ENCODE measurements at places on chromosomes 3 and 15. TPM values are rescaled to one million over a fixed set of nuclear protein-coding genes. Genes with fewer than 3 reads are reported as not detected.

ACKR4 gene
- 0.37 TPM for total RNA-seq

REC114 gene
- total RNA-seq: not detected

GRCh38 chr3:42161050-42161935 is 70.1 kb downstream of the TRAK1 start:
- H3K27me3 ChIP-seq: no peaks in the 10 kb centered on the region
- H3K27ac ChIP-seq: no peak overlapping the region
- no peaks in the 10 kb centered on the region for H3K36me3 ChIP-seq
- H3K4me1 ChIP-seq: peaks cover 5% of the 10 kb centered on the region
- no peak for DNase-seq

GRCh38 chr3:159748425-159748824 is 240.2 kb upstream of the IL12A start:
- no peak for DNase-seq
- no peak overlapping the region for H3K27ac ChIP-seq
- H3K4me1 ChIP-seq: peaks cover 17% of the 10 kb centered on the region
- no peaks in the 10 kb centered on the region for H3K27me3 ChIP-seq
- H3K36me3 ChIP-seq: no peaks in the 10 kb centered on the region

GRCh38 chr15:68638953-68639515 is 60.2 kb downstream of the CORO2B start:
- DNase-seq: no peak
- no peak overlapping the region for H3K4me3 ChIP-seq
- H3K36me3 ChIP-seq: no peaks in the 10 kb centered on the region
- no peaks in the 10 kb centered on the region for H3K27me3 ChIP-seq

DNA sequence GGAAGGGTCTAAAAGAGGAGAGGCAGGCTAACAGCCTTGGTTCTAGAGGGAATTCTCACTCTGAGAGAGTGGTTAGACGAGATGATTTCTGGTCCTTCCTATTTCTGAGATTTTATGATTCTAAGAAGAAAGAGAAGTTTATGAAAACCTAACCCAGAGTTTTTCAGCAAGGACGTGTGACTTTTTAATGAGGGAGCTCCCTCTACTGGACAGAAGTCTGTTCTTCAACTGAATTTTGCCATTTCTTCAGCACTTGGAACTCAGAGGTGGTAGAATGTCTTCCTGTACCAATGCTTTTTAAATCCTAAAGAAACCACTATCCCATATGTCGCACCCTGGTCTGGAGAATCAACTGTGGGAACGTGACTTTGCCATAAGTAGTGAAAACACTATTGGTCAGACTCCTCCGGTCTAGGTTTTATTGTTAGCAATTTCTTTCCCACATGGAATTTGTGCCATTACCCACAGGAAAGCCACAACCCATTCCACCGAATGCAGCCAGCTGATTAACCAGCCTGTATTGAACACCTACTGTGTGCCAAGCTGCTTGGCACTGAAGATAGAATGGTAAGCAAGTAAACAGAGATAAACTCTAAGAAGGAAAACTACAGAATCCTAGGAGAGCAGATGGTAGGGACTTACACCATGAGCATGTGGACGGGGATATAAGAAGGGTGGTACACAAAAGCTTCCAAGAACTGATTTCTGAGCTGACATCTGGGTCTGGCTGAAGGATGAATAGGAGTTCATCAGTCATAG is 199.5 kb upstream of the LMCD1 start:
- no peaks in the 10 kb centered on the region for H3K4me1 ChIP-seq
- H3K27ac ChIP-seq: no peak overlapping the region
- H3K27me3 ChIP-seq: no peaks in the 10 kb centered on the region
- H3K4me3 ChIP-seq: no peak overlapping the region

DNA sequence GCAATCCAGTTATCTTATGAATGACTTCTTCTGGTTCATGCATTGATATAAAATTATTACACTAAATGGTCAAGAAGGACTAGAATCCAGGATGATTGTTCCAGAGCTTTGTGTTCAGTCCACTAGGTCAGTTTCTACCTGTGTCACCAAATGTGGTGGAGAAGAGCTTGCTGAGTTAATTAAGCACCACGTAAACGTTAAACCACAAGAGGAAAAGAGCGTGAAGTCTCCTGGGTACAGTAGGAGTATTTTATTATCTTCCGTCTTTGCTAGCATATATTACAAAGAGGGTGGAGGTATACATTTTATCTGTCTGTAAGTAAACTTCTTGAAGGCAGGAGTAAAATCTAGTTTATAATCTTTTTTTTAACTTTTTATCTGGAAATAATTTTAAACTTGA is 23.5 kb downstream of the CHP1 start:
- DNase-seq: no peak
- no peaks in the 10 kb centered on the region for H3K36me3 ChIP-seq
- H3K27ac ChIP-seq: no peak overlapping the region
- no peak overlapping the region for H3K4me3 ChIP-seq
- H3K4me1 ChIP-seq: peaks cover 34% of the 10 kb centered on the region

DNA sequence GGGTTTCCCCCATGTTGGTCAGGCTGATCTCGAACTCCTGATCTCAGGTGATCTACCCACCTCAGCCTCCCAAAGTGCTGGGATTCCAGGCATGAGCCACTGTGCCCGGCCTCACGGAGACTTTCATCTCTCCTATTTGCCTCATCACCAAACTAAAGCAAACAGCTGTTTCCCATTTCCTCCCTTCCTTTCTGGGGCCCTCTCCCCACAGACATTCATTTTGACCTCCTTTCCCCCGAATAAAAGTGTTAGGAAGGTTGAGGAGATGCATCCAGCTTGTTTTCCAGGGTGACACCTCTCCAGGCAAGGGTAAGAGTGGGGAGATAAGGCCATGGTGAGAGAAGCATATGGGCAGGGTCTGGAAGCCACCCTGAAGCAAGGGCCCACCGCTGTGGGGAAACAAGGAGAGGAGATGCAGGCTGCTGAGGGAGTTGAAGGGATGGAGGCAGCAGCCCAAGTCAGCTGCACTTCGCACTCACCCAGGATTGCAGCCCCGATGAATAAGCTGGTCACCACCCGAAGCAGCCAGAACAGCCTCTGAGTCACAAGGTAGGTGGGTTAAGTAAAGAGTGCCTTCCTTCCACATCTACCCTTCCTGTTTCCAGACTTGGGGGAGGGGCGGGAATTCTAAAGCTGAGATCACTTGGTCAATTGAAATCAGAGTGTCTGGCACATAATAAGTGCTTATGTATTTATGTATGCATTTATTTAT is 7.7 kb downstream of the DUOXA2 start:
- no peak overlapping the region for H3K27ac ChIP-seq
- no peaks in the 10 kb centered on the region for H3K27me3 ChIP-seq
- no peak for DNase-seq
- peaks cover 3% of the 10 kb centered on the region for H3K4me1 ChIP-seq

DNA sequence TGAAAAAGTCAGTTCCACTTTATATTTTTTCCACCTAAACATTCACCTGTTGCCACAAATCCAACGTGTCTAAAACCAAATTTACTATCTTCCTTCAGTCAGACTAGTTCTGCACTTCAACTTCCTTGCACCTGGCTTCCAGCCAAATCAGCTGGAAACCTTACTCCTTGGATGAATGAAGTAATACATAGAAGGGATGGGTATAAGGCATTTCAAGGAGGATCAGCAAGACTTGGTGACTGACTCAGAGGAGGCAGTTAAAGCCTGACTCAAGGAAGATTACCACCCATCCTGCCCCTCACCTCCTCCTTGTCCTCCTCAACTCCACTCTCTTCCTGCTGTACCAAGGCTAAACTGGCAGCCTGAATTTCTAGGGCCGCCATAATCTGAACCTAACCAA is 37.1 kb downstream of the QTRT2 start:
- H3K27ac ChIP-seq: no peak overlapping the region
- H3K36me3 ChIP-seq: no peaks in the 10 kb centered on the region
- no peak for DNase-seq
- H3K4me1 ChIP-seq: no peaks in the 10 kb centered on the region
